HepG2 (cell line): ENCODE measurements at places on chromosomes 12 and 14. TPM values are rescaled to one million over a fixed set of nuclear protein-coding genes. Genes with fewer than 3 reads are reported as not detected.

Gene FIGNL2
- 0.76 and 1.00 TPM in 2 replicates for total RNA-seq

Gene ABCD2
- total RNA-seq: not detected in 2 replicates

Gene SYCP3
- not detected in 2 replicates for total RNA-seq

Gene ARG2
- total RNA-seq: 37.5 and 59.7 TPM in 2 replicates

Gene SRRM4
- not detected in 2 replicates for total RNA-seq

Gene EAPP
- 110 and 163 TPM in 2 replicates for total RNA-seq

Gene KCNMB4
- total RNA-seq: 0.84 and 1.7 TPM in 2 replicates

Gene TAMALIN
- total RNA-seq: 7.2 and 10.9 TPM in 2 replicates

Gene NANOG
- 0.24 TPM in 1 of 2 replicates, not detected in the other for total RNA-seq

Gene ZFYVE1
- 2.6 and 2.8 TPM in 2 replicates for total RNA-seq

Gene C3AR1
- not detected in 2 replicates for total RNA-seq

GRCh38 chr14:65444230-65444629 is 31.7 kb downstream of the FUT8 start:
- H3K27me3 ChIP-seq: no peaks in the 10 kb centered on the region
- no peaks in the 10 kb centered on the region for H3K4me1 ChIP-seq
- no peak for DNase-seq
- H3K27ac ChIP-seq: no peak overlapping the region
- H3K36me3 ChIP-seq: no peaks in the 10 kb centered on the region

- no peak overlapping the region for H3K4me3 ChIP-seq
- no peak overlapping the region for H3K27ac ChIP-seq
- peak; percentile 9 for DNase-seq
- no peaks in the 10 kb centered on the region; the same call in 2 of the 3 replicates for H3K27me3 ChIP-seq
- H3K36me3 ChIP-seq: no peaks in the 10 kb centered on the region
These were observed 2.6 kb downstream of the MYF6 start for GRCh38 chr12:80709811-80710726.

- H3K27me3 ChIP-seq: no peaks in the 10 kb centered on the region
- peaks cover 22% of the 10 kb centered on the region for H3K4me1 ChIP-seq
- no peak overlapping the region for H3K4me3 ChIP-seq
- H3K27ac ChIP-seq: no peak overlapping the region
These were observed 35.3 kb upstream of the STRAP start for GRCh38 chr12:15846887-15847286.

- H3K4me1 ChIP-seq: no peaks in the 10 kb centered on the region
- H3K36me3 ChIP-seq: no peaks in the 10 kb centered on the region
- H3K27ac ChIP-seq: no peak overlapping the region
- DNase-seq: no peak
- H3K27me3 ChIP-seq: no peaks in the 10 kb centered on the region
- H3K4me3 ChIP-seq: no peak overlapping the region
These were observed 136.7 kb downstream of the PDE3A start for GRCh38 chr12:20505056-20505455.

DNA sequence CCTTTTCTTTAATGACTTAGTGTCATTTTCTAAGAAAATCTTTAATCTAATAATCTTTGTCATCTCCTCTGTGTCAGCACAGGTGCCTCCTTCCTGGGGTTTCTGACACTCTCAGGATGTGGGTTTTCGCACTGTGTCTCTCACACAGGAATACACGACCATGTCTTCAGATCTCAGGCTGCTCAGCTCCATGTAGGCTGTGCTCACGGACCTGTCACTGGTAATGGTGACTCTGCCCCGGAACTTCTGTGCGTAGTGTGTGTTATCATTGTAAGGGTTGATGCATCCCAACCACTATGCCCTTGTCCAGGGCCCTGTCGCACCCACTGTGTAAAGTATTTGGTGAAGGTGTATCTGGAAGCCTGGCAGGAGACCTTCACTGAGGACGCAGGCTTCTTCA is 647.8 kb downstream of the TMEM121 start:
- no peak for DNase-seq
- no peaks in the 10 kb centered on the region for H3K27me3 ChIP-seq
- no peak overlapping the region for H3K27ac ChIP-seq
- H3K36me3 ChIP-seq: no peaks in the 10 kb centered on the region

- no peak for DNase-seq
- H3K4me3 ChIP-seq: no peak overlapping the region
- H3K4me1 ChIP-seq: no peaks in the 10 kb centered on the region
- H3K27me3 ChIP-seq: no peaks in the 10 kb centered on the region
These were observed 242.6 kb downstream of the CPNE8 start for GRCh38 chr12:38662829-38663228.

DNA sequence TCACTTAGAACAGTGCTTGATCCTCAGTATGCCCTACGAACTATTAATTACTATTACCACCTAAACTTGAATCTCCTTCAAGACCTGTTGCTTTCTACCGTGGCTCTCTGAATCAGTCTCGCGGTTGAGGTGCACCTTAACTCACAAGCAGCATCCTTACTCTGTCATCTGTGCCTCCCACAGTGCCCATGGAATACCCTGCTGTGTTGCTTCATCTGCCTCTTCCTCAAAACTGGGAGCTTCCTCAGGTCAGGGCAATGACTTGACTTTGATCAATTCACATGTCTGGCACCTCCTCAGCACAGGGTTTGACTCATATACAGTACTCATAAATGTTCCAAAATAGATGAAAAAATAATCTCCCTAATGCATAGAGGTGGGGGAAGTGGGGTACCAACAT is 305.9 kb downstream of the NUAK1 start:
- H3K4me3 ChIP-seq: no peak overlapping the region
- H3K4me1 ChIP-seq: no peaks in the 10 kb centered on the region

DNA sequence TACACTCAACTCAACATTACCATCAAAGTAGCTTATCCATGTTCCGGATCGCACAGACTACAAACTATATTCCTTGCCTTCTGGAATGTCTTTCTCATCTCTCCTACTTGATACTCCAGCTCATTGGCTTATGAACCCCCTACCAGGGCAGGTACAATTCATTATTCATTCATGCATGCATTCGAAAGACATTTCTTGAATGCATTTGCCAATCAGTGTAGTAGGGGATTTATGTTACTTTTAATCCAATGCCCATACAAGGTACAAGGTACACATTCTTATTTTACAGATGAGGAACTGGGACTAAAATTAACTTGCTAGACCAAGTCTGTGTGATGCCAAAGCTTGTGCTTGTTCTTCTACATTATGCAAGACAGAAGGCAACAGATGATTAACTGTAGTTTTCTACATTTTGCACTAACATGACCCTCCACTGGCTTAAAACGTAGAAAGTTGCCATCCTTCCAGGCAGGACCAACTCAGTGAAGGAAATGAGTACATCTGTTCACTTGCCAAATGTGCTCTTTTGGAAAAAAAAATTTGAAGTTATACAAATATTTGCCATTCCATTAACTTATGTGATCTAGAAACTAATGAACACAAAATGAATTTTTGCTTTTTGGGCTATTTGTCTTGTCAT is 53.8 kb upstream of the KCNJ8 start:
- no peaks in the 10 kb centered on the region for H3K36me3 ChIP-seq
- H3K27ac ChIP-seq: no peak overlapping the region
- no peaks in the 10 kb centered on the region for H3K27me3 ChIP-seq
- DNase-seq: no peak
- no peak overlapping the region for H3K4me3 ChIP-seq

DNA sequence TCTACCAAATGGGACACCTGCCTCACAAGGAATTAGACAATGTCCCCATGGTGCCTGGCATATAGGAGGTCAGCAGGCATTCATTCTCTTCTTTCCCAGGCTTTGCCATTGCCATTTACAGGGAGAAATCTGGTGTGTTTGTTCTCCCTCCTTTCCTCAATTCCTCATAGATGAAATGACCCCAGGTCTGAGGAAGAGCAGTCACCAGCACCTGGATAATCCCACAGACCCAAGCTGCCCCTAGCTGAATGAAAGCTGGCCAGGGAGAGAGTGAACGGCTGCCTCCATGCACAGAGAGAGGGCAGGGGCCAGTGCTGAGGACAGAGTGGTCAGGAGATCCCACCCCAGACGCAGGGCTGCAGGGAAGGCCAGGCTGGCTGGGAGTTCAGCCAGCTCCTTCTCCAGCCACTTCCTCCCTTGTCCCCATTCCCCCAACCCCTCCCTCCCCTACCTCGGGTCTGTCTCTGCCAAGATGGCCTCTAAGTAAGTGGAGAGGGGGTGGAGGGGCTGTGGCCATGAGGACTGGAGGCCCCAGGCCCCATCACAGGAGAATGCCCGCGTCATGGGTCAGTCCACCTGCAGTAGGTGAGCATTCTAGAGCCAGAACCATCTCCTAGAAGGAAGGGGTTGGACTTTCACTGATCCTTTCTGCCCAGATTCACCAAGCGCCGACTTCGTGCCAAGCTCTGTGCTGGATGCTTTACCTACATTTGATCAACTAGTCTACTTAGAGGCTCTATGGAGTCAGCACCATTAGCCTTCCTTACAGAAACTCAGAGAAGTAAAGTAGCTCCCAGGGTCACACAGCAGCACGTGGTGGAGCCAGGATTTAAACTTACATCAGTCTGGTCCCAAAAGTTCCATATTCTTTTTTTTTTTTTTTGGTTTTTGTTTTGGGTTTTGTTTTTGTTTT is 2.0 kb upstream of the KRT4 start:
- H3K4me1 ChIP-seq: no peaks in the 10 kb centered on the region
- no peak overlapping the region for H3K27ac ChIP-seq
- no peaks in the 10 kb centered on the region for H3K36me3 ChIP-seq
- no peak overlapping the region for H3K4me3 ChIP-seq
- peaks cover 4% of the 10 kb centered on the region for H3K27me3 ChIP-seq
- no peak for DNase-seq

GRCh38 chr12:122732170-122732569 is 1.5 kb upstream of the HCAR1 start:
- H3K27me3 ChIP-seq: no peaks in the 10 kb centered on the region; the same call in 1 of the 2 replicates
- no peaks in the 10 kb centered on the region for H3K36me3 ChIP-seq
- no peak overlapping the region for H3K27ac ChIP-seq
- H3K4me1 ChIP-seq: peaks cover 59% of the 10 kb centered on the region
- H3K4me3 ChIP-seq: no peak overlapping the region

- H3K36me3 ChIP-seq: no peaks in the 10 kb centered on the region
- H3K4me1 ChIP-seq: peaks cover 70% of the 10 kb centered on the region
- H3K27me3 ChIP-seq: peaks cover 35% of the 10 kb centered on the region
- H3K4me3 ChIP-seq: no peak overlapping the region
- no peak for DNase-seq
- no peak overlapping the region for H3K27ac ChIP-seq
These were observed 31.2 kb downstream of the DAD1 start for GRCh38 chr14:22557846-22558220.

GRCh38 chr14:22882529-22883172 is 371 bp upstream of the REM2 start:
- H3K27ac ChIP-seq: no peak overlapping the region
- H3K36me3 ChIP-seq: no peaks in the 10 kb centered on the region
- H3K4me3 ChIP-seq: no peak overlapping the region
- peaks cover 8% of the 10 kb centered on the region; the same call in 1 of the 2 replicates for H3K27me3 ChIP-seq
- DNase-seq: no peak
- peaks cover 27% of the 10 kb centered on the region for H3K4me1 ChIP-seq

- DNase-seq: no peak
- no peaks in the 10 kb centered on the region for H3K4me1 ChIP-seq
- H3K27ac ChIP-seq: no peak overlapping the region
- no peak overlapping the region for H3K4me3 ChIP-seq
These were observed 12.1 kb upstream of the IPO8 start for GRCh38 chr12:30707613-30708342.

- peaks cover 32% of the 10 kb centered on the region for H3K4me1 ChIP-seq
- DNase-seq: no peak
- H3K36me3 ChIP-seq: no peaks in the 10 kb centered on the region; the same call in 1 of the 2 replicates
- peak overlapping the region; percentile 30 for H3K27ac ChIP-seq
- H3K4me3 ChIP-seq: no peak overlapping the region
These were observed 20.7 kb downstream of the GCH1 start for GRCh38 chr14:54881761-54882401.

GRCh38 chr14:76919431-76920330 is 93.5 kb downstream of the LRRC74A start:
- peaks cover 61% of the 10 kb centered on the region for H3K4me1 ChIP-seq
- H3K27me3 ChIP-seq: peaks cover 20% of the 10 kb centered on the region; the same call in 2 of the 3 replicates
- H3K27ac ChIP-seq: no peak overlapping the region

DNA sequence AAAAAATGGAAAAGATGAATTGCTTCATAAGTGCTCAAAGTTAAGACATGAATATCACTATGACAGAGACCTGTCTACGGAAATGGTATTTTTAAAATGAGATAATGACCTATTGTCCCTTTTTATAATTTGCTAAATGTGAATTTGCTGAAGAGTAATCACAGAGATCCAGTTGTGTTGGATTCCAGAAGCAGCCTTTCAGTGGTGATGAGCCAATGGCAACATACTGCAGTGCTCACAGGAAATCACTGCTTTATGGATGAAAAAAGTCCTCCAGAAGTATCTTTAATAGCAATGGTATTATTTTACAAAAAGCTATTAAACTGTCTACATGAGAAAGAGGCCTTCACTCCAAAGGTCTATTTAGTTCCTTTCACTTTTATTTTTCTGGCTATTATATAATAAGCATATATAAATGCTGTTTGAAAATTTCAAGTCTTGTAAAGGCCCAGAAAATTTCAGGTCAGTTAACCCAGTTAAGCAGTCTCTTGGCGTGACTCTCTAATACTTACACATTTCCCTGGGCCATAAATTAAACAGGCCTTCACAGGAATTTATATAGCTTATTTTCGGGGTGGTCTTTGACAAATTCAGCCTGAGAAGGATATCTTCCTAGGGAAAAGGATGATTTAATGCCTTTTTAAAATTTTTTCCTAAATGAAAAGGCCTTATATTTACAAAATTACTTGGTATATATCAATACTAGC is 55.4 kb downstream of the KCNJ8 start:
- no peak overlapping the region for H3K27ac ChIP-seq
- H3K4me1 ChIP-seq: no peaks in the 10 kb centered on the region
- no peaks in the 10 kb centered on the region for H3K36me3 ChIP-seq

GRCh38 chr12:93006471-93007208 is 77.5 kb upstream of the EEA1 start:
- H3K4me1 ChIP-seq: peaks cover 84% of the 10 kb centered on the region
- H3K4me3 ChIP-seq: peak overlapping the region; percentile 50
- no peaks in the 10 kb centered on the region for H3K36me3 ChIP-seq
- H3K27me3 ChIP-seq: no peaks in the 10 kb centered on the region

GRCh38 chr12:4780641-4781611 is 60.7 kb downstream of the GALNT8 start:
- peaks cover 7% of the 10 kb centered on the region; the same call in 1 of the 2 replicates for H3K4me1 ChIP-seq
- H3K36me3 ChIP-seq: no peaks in the 10 kb centered on the region
- no peak for DNase-seq

DNA sequence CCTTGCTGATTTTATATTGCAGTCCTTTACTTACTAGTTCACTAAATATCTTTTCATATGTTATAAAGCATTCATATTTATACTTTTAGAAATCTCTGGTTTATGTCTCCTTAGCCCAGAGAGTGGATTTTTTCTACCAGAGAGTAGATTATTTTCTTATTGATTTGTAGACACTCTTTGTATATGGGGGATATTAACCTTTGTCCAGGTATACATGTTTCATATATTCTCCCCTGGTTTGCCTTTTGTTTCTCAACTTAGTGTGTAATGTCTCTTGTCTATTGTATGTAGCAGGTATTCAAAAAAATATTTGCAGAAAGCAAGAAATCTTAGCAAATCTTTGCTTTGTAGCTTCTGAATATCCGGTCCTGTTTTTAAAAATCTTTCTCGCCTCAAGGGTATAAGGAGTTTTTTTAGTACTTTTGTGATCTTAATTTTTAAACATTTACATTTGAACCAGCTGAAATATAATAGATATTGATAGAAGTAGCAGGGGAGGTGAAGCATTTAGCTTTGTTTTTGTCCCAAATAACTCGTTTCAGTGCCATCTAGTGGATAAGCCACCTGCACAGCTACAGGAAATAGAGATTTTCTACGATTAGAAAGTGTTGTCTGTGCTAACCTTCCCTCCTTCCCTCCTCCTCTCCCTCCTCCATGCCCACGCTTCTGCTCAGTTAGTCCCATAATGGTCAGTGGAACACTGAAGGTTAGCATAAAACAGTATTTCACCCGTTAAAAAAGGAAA is 97.0 kb downstream of the PHETA1 start:
- DNase-seq: no peak
- H3K4me1 ChIP-seq: peaks cover 13% of the 10 kb centered on the region
- H3K4me3 ChIP-seq: no peak overlapping the region
- no peak overlapping the region for H3K27ac ChIP-seq
- H3K36me3 ChIP-seq: no peaks in the 10 kb centered on the region
